ENCODE measurements at places on chromosomes 13 and 19.

DNA sequence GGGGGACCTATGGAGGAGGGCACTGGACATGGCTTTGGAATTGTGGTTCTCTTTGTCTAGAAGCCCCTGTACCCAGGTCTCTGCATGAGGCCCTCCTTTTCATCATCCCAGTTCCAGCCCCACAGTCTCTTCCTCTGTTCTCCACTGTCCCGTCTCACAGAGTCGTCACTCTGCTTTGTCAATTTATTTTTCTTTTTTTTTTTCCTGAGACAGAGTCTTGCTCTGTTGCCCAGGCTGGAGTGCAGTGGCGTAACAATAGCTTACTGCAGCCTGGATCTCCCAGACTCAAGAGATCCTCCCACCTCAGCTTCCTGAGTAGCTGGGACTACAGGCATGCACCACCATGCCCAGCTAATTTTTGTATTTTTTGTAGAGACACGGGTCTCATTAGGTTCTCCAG, 619 bp upstream of the EXOC3L2 start:
- no peak for DNase-seq

GRCh38 chr13:103772576-103772975, 706.4 kb upstream of the SLC10A2 start:
- no peak for DNase-seq

- DNase-seq, result no peak
These were observed 170.0 kb upstream of the TSHZ3 start for GRCh38 chr19:31519256-31519655.

GRCh38 chr13:33052506-33053280, 36.5 kb downstream of the KL start:
- DNase-seq, result no peak

GRCh38 chr19:29785955-29786589, 25.7 kb upstream of the CCNE1 start:
- peak; percentile 24 for DNase-seq

GRCh38 chr13:43580280-43580679, 206.5 kb downstream of the ENOX1 start:
- DNase-seq, result no peak

GRCh38 chr19:12000152-12000981, 35.1 kb downstream of the ZNF433 start:
- no peak for DNase-seq

- DNase-seq, result no peak
These were observed 18.1 kb downstream of the ARHGEF18 start for GRCh38 chr19:7366701-7367420.

GRCh38 chr19:5631567-5632240, 8.8 kb downstream of the SAFB start:
- no peak for DNase-seq

GRCh38 chr13:28485996-28486543, 8.9 kb downstream of the FLT1 start:
- no peak for DNase-seq

GRCh38 chr19:1076951-1077350, 10.0 kb downstream of the ARHGAP45 start:
- no peak for DNase-seq

- no peak for DNase-seq
These were observed 43.1 kb upstream of the STARD13 start for GRCh38 chr13:33328701-33329100.
